ENCODE measurements at places on chromosomes 5 and 9.

GRCh38 chr9:89701221-89701798, 96.5 kb downstream of the GADD45G start:
- DNase-seq = no peak

DNA sequence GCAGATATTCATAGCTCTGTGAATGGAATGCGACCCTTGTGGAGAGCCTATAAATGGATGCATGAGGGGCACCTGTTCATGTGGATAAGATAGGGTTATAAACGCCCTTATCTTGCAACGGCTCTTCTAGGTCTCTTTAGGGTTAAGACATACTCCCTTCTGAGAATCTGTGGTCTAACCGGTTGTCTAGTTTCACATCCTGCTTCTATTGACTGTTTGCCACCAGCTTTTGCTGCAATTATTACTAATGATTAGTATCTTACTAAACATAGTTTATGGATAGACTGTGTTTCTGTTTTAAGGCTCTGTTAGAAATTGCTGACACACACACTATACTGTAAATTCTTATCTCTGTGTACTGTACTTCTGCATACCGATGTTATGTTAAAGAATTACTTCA, 198.9 kb upstream of the CYLC2 start:
- DNase-seq = no peak

DNA sequence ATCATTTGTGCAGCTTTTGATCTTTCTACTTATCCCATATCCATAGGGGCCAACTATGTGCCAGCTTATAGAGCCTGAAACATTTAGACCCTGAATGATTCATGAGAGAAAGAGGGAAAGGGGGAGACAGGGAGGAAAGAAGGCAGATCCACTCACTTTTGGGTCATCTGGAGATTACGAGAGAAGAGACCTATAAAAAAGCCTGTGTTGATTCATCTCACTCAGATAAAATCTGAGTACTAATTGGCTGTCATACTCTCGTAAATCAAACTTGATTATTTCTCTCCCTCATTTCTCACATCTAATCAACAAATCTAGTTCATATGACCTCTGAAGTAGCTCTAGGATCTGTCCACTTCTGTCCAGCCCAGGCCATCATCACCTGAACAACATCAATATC, 137.1 kb downstream of the ARL15 start:
- no peak for DNase-seq

DNA sequence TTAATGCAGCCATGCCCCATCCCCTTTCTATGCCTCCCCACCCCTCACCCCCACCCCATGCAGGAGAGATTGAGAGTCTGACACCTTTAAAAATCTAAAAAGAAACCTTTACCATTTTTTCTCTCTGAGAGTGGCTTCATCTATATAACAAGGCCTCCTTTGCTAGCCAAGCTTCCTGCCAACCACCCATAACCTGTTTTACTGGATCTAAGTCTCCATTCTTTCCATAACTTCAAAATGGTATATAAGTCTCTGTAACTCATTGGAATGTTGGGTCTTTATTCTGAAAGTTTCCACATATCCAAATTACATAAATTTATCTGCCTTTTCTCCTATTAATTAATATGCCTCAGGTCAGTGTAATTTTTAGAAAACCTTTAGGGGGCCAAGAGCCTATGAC, 1174.0 kb downstream of the MAT2B start:
- no peak for DNase-seq

DNA sequence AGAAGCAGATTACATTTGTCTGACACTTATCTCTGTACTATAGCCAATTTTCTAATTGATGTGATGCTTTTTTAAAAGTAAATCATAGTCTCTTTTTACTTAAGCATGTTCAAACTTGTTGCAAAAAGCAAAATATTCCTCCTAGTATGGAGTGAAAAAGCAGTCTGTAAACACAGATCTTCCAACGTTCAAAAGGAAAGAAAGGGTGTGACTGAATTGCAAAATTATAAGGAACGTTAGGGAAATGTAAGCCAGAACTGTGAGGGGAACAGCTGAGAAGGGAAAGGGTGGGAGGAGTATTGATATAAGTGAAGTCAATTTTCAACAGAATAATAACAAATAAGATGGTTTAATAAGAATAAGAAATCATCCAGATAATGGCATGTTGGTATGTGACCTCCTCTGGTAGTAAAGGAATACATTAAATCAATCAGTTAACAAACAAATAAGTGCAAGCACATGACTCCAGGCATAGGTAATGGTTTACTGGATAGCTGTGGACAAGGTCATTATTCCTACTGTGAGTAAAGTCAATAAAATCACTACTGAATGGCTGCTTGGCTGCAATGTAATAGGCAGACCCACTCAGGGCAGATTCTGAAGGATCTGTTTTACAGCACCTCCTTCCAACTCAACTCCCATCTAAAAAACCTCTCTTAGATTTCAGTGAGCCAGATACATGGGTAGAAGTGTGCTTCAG, 239.1 kb upstream of the NMUR2 start:
- no peak for DNase-seq

DNA sequence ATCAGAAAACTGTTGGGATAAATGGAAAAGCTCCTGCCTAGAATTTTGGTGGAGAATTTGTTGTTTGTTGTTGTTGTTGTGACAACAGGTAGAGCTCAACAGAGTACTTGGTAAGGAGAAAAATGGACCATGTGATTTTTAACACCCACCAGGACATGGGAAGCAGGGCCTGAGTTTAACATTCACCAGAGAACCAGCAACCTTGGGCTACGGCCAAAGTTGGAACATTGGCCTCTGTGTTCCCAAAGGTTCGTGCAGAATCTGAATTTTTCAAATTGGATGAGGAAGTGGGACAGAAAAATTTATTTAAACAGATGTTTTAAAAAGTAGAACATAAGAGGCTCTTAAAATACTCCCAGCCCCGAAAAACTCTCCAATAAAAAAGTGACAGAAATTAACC, 127.0 kb downstream of the GNA14 start:
- DNase-seq = peak; percentile 32

- no peak for DNase-seq
These were observed 350.5 kb downstream of the SPOCK1 start for GRCh38 chr5:137148655-137149054.

- no peak for DNase-seq
These were observed 154.1 kb downstream of the OSTF1 start for GRCh38 chr9:75242426-75242825.

DNA sequence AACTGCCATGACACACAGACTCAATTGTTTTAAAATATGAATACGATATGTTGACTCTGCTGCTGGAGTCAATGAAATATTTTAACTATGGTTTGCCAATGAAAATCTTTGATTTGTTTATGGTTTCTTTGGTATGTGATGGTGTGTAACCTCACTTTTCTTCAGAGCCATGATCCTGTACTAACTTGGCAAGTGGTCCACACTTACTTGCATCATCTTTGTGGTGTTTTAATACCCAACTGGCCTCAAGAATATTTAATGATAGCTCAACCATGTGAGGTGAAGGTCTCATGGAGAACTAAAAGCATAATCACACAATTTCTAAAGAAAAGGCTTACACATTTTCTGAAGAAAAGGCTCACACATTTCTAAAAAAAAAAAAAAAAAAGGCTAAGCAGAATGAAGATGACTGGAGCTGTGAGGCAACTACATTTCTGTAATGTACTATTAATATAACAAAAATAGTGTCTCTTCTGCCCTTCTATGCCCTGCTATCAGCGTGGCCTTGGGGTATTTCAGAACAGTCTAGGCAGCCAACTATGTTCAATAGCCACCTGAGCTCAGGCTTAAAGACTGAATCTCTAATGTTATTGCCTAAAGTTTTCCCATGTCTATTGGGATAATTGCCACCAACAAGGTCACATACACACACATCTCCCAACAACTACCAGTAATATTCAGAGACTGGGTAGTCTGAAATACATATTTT, 395.0 kb downstream of the MLLT3 start:
- no peak for DNase-seq

DNA sequence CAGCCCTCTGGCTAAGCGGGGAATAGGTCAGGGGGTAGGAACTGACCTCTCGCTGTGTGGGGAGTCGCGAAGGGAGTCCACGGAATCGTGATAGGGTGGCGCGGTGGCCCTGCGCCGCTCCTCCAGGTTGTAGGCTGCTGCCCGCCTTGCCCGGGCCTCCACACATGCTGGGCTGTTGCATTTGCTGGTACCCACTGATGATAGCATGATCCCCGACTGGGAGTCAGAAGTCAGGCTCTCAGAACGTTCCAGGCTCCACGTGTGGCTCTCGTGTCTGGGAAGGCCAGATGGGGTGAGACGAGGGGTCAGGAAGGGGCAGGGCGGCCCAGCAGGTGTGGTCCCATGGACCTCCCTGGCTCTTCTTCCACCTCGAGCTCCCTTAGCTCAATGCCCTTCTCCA, 56.0 kb downstream of the PSD2 start:
- no peak for DNase-seq

DNA sequence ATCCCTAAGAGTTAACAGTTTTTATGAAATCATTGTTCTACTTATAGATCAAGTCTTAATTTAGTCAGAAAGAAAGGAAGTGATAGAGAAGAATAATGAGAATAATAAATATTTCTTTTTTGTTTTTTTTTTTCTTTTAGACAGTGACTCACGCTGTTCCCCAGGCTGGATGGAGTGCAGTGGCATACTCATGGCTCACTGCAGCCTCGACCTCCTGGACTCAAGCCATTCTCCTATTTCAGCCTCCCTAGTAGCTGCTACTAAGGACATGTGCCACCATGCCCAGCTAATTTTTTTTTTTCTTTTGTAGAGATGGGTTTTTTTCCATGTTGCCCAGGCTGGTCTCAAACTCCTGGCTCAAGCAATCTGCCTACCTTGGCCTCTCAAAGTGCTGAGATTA, 11.0 kb downstream of the IFNA21 start:
- no peak for DNase-seq

GRCh38 chr5:140707812-140708211, 7.6 kb downstream of the ZMAT2 start:
- no peak for DNase-seq

GRCh38 chr9:37369671-37370070, 52.8 kb upstream of the GRHPR start:
- DNase-seq = no peak

DNA sequence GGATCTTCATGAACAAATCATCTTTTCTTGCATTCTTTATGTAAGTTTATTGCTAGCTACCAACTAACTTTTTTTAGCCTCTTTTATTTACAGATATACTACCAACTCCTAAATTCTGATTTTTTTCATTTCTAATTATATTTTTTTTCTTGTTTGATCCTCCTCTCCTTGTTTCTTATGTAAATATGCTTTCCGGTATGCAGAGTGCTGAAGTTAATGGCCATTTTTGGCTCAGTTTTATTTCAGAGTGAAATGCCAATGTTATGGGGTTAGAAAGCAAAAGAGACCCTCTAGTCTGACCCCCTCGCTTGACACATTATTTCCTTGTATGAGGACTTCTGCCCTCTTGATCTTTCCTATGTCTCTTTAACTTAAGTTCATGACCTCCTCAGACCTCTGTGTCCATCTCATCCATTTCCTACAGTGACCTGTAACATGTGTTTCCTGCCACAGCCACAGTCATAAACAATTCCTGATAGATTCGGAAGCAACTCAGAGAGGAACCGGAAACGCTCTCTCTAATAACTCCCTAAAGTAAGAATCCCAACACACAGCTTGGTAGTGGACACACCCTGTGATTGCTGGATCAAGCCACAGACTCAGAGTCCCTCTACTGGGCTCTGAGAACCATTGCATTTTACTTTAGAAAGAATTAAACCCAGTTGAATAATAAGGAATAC, 42.9 kb upstream of the AFAP1L1 start:
- DNase-seq = no peak

GRCh38 chr5:90293931-90294330, 115.6 kb downstream of the CETN3 start:
- no peak for DNase-seq

DNA sequence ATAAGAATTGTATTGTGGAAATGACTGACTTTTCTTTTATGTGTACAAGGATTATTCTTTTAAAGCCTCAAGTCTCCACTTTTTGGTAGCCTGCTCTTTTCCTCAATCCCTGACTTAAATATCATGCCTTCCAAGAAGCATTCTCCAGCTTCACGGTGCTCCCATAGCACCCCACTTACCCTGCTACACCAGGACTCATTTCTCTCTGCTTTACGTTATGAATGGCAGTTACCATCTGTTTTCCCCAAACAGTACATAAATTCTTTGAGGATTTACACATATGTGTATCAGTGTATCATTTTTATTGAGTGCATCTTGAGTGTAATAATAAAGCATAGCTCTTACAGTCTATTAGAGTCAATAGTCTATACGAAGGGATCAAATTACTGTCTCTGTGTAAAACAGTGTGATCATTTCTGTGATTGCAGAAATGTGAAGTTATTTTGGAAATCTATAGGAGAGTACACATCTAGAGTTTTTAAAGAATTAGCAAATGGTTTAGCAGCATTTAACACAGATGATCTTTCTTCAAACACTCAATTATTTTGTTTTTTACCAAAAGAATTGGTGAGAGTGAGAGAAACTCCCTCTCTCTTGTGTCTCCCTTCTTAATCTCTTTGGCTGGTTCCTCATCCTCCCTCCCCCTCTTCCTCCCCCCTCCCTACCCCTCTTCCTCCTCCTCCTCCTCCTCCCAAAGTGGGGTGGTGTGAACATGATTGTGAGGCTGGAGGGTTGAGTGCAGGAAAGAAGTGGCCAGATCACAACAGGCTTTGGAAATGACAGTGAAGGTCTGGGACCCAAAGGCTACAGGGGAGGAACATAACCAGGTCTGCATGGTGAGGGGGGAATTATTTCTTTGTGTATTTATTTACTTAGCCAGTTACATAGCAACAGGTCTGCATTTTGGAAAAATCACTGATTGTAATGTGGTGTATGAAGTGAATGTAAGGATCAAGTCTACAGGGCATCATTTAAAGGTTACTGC, 27.6 kb upstream of the ECM2 start:
- DNase-seq = no peak

DNA sequence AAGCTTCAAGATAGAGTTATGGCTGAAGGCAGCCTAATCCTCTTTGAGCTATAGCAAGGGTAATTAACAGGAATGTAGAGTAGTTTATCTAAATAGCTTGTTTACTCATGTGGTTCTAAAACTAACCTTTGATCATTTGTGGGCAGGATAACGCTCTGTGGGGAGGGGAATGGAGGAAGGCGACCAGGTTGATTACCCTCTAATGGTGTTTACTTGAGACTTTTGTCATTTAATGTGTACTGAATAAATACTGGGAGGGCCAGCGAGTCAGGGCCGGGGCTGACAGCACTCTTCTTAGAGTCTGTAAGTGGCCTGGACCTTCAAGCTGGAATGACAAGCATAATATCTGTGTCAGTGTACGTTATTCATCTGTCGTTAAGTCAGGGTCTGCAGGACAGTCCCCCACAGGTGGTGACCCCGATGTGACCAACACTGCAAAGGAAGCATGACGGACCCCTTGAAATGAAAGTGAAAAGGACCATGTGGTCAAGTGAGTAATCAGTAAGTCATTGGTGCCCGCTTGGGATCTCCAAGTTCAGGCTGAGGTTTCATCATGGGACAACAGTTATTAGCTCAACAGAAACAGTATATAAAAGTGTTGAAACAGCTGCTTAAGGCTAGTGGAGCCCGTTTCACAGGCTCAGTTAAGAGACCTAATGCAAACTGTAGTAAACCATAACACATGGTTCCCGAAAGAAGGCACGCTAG, 162.6 kb downstream of the CPLANE1 start:
- no peak for DNase-seq

GRCh38 chr9:23492126-23493002, 333.7 kb downstream of the ELAVL2 start:
- DNase-seq = no peak

Measured in hypothalamus (tissue), 51 donors.